ENCODE measurements at places on chromosomes 11 and 22. TPM values are rescaled to one million over a fixed set of nuclear protein-coding genes. Genes with fewer than 3 reads are reported as not detected.

Gene MGAT3
- total RNA-seq: 20.0 TPM

Gene ZNF214
- total RNA-seq: 3.3 TPM

- H3K4me3 ChIP-seq: peak overlapping the region; percentile 78
- peaks cover 25% of the 10 kb centered on the region for H3K4me1 ChIP-seq
- DNase-seq: no peak
- no peaks in the 10 kb centered on the region for H3K36me3 ChIP-seq
- no peak overlapping the region for H3K27ac ChIP-seq
- H3K27me3 ChIP-seq: peaks cover 5% of the 10 kb centered on the region
Measured at GRCh38 chr11:119726585-119727522, 2.1 kb downstream of the NECTIN1 start.

DNA sequence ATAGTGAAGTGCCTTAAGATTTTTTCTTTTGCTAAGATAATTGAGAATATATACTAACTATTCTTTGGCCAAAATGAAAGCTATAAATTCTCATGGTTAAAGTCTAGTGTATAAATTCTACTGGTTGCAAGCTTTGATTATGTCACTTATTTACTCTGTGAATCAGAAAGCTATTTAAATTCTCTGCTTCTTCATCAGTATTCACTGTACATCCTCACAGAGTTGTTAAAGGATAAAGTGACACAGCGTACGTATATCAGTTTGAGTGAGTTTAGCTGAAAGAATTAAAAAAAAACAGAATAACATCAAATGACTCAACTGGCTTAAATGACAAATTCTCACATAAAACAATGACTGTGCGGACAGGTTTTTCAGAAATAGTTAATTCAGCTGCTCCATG lies 453.1 kb downstream of the NELL1 start:
- H3K36me3 ChIP-seq: no peaks in the 10 kb centered on the region
- DNase-seq: no peak
- no peaks in the 10 kb centered on the region for H3K4me1 ChIP-seq
- H3K4me3 ChIP-seq: no peak overlapping the region
- no peak overlapping the region for H3K27ac ChIP-seq
- no peaks in the 10 kb centered on the region for H3K27me3 ChIP-seq

GRCh38 chr22:20299746-20300136 lies 20.1 kb downstream of the DGCR6L start:
- H3K27me3 ChIP-seq: peaks cover 3% of the 10 kb centered on the region
- no peak overlapping the region for H3K27ac ChIP-seq
- H3K4me1 ChIP-seq: peaks cover 13% of the 10 kb centered on the region
- no peaks in the 10 kb centered on the region for H3K36me3 ChIP-seq

DNA sequence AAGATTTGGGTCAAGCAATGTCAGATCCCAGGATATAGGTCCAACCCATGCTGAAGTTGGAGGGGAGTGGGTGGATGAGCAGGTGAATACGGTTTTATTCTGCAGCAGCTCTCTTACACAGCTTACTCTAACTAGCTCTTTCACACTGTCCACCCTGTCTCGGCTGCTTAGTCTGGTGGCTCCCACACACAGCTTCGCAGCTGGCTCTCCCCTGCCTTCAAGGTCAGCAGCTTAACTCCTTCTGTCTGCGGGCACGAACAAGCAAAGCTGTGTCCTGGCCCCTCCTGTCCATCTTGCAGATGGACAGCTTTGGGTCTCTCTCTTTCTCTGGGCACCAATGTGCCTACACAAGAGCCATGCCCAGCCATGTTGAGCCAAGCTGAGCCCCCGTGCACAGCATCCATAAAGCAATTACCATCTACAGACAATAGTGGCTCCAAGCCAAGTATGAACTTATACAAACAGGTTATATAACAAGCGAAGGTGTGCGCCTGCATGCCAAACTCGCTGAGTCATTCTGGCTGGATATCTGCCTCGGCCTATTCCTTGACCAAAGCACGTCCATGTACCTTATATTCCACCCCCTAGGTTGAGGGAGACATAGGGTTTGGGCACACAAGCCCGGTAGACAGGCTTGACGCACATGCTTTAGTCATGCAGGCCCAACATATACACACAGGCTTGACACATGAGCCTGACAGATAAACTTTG lies 1307.8 kb upstream of the RAG2 start:
- no peaks in the 10 kb centered on the region for H3K4me1 ChIP-seq
- H3K27ac ChIP-seq: no peak overlapping the region
- H3K4me3 ChIP-seq: no peak overlapping the region
- no peaks in the 10 kb centered on the region for H3K27me3 ChIP-seq
- DNase-seq: peak; percentile 4

- peak overlapping the region; percentile 9 for H3K4me3 ChIP-seq
- peak; percentile 70 for DNase-seq
- peak overlapping the region; percentile 89 for H3K27ac ChIP-seq
- H3K4me1 ChIP-seq: peaks cover 29% of the 10 kb centered on the region
- no peaks in the 10 kb centered on the region for H3K27me3 ChIP-seq
- no peaks in the 10 kb centered on the region for H3K36me3 ChIP-seq
Measured at GRCh38 chr11:57310630-57311086, 14.1 kb downstream of the TNKS1BP1 start.

- no peak for DNase-seq
- no peaks in the 10 kb centered on the region for H3K27me3 ChIP-seq
- no peaks in the 10 kb centered on the region for H3K4me1 ChIP-seq
- no peak overlapping the region for H3K4me3 ChIP-seq
- no peak overlapping the region for H3K27ac ChIP-seq
Measured at GRCh38 chr11:35214792-35215193, 75.8 kb downstream of the CD44 start.

- H3K36me3 ChIP-seq: no peaks in the 10 kb centered on the region
- H3K4me3 ChIP-seq: no peak overlapping the region
- H3K4me1 ChIP-seq: no peaks in the 10 kb centered on the region
- no peak overlapping the region for H3K27ac ChIP-seq
- H3K27me3 ChIP-seq: no peaks in the 10 kb centered on the region
Measured at GRCh38 chr11:75450236-75450635, 17.2 kb upstream of the KLHL35 start.

- H3K36me3 ChIP-seq: no peaks in the 10 kb centered on the region
- H3K27ac ChIP-seq: no peak overlapping the region
- DNase-seq: no peak
- H3K4me3 ChIP-seq: no peak overlapping the region
Measured at GRCh38 chr22:25651332-25652085, 87.0 kb downstream of the GRK3 start.

DNA sequence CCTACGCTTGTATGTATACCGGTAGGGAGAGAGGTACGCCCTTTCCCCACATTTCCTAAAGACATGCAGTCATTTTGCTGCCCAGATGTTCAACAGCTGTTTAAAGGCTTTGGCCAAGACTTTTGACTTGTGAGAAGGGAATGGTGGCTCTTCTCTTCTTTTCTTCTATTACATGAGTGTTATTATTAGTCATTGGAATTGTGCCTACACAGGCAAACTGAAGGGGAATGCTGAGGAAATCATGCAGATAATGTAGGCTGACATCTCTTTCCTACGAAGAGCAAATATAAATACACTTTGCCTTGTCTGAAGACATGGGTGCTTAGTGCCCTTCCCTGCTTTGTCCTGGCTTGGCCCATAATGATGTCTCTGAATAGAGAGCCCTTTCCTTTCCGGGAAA lies 194.3 kb upstream of the NARS2 start:
- DNase-seq: no peak
- H3K27ac ChIP-seq: no peak overlapping the region
- H3K4me1 ChIP-seq: no peaks in the 10 kb centered on the region
- no peaks in the 10 kb centered on the region for H3K36me3 ChIP-seq
- no peak overlapping the region for H3K4me3 ChIP-seq

DNA sequence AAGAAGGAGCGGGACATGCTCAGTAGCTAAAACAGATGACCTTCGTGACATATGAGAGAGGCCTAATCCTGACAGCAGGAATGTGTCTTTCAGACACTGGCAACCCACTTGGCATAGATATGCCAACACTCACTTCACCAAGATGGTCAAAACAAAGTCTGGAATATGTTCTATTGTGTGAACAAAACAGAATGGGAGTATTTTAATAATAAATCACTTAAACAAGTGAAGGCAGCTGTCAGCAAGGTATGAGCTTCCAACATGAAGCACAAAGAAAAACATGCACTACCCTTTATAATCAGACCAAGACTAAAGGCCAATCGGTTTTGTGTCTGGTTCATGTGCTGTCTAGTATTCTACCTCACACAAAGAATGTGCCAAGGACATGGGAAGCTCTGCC lies 23.1 kb downstream of the CCDC34 start:
- H3K36me3 ChIP-seq: no peaks in the 10 kb centered on the region
- no peak overlapping the region for H3K27ac ChIP-seq
- H3K4me1 ChIP-seq: no peaks in the 10 kb centered on the region
- H3K27me3 ChIP-seq: no peaks in the 10 kb centered on the region
- H3K4me3 ChIP-seq: no peak overlapping the region

DNA sequence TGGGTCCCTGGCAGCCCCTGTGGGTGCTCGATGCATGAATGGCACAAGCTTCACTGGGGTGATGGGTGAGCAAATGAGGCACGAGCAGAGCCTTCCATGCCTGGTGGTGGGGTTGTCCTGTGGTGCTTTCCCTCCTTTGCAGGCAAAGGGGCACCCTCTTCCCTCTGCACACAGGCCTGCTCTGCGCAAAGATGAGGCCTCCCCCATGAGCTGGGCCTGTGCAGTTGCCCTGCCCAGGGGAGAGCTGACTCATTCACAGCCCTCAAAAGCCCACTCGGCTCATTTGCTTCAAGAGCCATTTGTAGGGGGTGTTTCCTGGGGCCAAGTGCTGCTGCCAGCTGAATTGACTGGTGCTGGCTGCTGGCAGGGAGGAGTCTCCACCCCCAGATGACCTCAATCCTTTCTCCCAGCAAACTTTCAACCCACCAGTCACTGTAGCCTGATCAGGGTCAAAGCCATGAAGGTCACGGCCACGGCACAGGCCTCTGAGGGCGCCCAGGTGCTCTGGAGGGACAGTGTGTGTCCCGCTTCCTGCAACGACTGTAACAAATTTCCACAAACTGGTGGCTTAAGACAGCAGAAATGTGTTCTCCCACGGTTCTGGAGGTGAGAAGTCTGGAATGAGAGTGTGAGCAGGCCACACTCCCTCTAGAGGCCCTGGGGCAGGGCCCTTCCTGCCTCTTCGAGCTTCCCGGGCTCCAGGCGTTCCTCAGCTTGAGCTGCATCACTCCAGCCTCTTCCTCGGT lies 48.8 kb upstream of the ANO1 start:
- H3K36me3 ChIP-seq: no peaks in the 10 kb centered on the region
- H3K4me1 ChIP-seq: no peaks in the 10 kb centered on the region
- H3K27me3 ChIP-seq: no peaks in the 10 kb centered on the region
- no peak overlapping the region for H3K27ac ChIP-seq
- H3K4me3 ChIP-seq: no peak overlapping the region

GRCh38 chr22:31579835-31580242 lies 82.2 kb downstream of the PISD start:
- H3K36me3 ChIP-seq: no peaks in the 10 kb centered on the region
- peak; percentile 34 for DNase-seq
- H3K27ac ChIP-seq: peak overlapping the region; percentile 70
- H3K27me3 ChIP-seq: no peaks in the 10 kb centered on the region
- peaks cover 10% of the 10 kb centered on the region for H3K4me1 ChIP-seq

DNA sequence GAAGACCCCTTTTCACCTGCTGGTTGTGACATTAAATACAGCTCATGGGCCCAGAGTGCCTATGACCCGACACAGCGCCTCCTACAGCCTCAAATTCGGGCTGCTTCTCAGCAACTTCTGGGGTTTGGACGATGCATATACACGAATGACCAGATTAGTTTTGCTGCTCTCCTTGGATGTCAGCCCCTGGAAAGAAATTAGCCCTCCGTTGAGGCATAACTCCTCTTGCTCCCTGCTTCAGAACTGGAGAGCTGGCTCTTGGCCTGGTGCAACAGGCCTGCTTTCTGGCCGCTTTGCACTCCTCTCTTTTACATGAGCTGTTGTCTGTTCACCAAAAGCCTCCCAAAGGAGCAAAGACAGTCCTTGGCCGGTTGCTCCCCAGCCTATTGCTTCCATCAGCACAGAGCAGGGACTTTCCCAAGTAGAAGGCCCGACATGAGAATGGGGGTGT lies 3.3 kb downstream of the TECTA start:
- peaks cover 7% of the 10 kb centered on the region for H3K4me1 ChIP-seq
- H3K36me3 ChIP-seq: no peaks in the 10 kb centered on the region
- peaks cover 5% of the 10 kb centered on the region for H3K27me3 ChIP-seq
- H3K27ac ChIP-seq: no peak overlapping the region

GRCh38 chr11:57406337-57406904 lies 16.0 kb upstream of the PRG2 start:
- no peak overlapping the region for H3K4me3 ChIP-seq
- H3K27ac ChIP-seq: no peak overlapping the region
- no peaks in the 10 kb centered on the region for H3K4me1 ChIP-seq
- H3K36me3 ChIP-seq: no peaks in the 10 kb centered on the region
- DNase-seq: no peak

DNA sequence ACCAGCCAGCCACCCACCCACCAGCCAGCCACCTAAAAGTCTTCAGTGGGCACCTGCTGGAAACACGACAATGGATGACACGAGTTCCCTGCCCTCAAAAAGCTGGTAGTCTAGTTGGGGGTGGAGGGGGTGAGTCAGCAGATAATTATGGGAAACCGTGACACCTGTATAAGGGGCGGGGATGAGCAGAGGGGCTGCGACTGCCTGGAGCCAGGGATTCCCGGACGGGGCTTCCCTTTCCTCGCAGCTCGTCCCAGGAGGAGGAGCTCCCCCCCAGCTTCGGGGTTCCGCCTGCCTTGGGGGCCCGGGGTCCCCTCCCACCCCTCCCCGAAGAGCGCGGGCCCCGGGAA lies 2.3 kb upstream of the RTN4RL2 start:
- no peak overlapping the region for H3K27ac ChIP-seq
- no peak for DNase-seq
- H3K27me3 ChIP-seq: peaks cover 54% of the 10 kb centered on the region
- peaks cover 33% of the 10 kb centered on the region for H3K4me1 ChIP-seq
- peak overlapping the region; percentile 24 for H3K4me3 ChIP-seq
- H3K36me3 ChIP-seq: no peaks in the 10 kb centered on the region

DNA sequence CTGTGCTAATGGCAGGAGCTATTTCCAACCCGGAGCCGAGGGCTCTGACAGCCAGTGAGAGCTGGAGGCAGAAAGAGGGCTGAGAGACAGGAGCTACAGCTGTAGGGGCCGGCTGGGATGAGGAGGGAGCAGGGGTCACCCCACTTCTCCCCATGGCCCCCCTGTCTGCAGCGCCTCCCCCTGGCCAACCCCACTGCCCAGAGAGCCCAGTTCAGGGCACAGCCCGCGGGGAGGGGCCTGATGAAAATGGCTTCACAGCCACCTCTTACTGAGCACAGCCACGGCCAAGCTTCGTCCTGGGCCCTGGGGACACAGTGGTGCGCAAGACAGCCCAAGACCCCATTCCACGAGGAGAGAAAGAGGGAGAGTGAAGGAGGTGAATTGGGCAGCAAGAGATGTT lies 27.9 kb downstream of the RPL3 start:
- no peak for DNase-seq
- peaks cover 21% of the 10 kb centered on the region for H3K4me1 ChIP-seq
- H3K36me3 ChIP-seq: no peaks in the 10 kb centered on the region
- no peaks in the 10 kb centered on the region for H3K27me3 ChIP-seq
- H3K27ac ChIP-seq: no peak overlapping the region

DNA sequence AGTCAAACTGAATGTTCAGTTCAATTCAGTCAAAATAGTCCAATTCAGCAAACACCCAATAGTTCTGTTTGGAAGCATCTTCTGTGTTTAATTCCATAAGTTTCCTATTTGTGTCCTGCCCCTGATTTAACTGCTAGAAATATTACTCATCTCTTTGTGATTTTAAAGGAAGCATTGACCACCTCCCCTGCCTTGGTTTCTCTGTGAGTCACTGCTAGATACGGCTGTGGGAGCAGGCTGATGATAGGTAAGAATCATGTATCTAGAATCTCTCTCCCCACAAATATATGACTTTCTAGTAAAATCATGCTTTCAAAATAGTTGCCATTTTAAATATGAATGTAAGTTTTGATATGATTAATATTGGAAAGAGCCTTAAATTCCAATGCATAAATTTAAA lies 888.5 kb downstream of the NTM start:
- no peak for DNase-seq
- no peak overlapping the region for H3K27ac ChIP-seq
- H3K36me3 ChIP-seq: no peaks in the 10 kb centered on the region
- no peaks in the 10 kb centered on the region for H3K4me1 ChIP-seq
- no peaks in the 10 kb centered on the region for H3K27me3 ChIP-seq

All from hepatocyte (in vitro differentiated cells).